ENCODE measurements at places on chromosomes 13 and 19.
A peak's percentile ranks its signal among the peaks of the same experiment; 100 is the strongest.

- no peak for DNase-seq
Measured at GRCh38 chr13:102586615-102587014, 10.2 kb upstream of the TPP2 start.

DNA sequence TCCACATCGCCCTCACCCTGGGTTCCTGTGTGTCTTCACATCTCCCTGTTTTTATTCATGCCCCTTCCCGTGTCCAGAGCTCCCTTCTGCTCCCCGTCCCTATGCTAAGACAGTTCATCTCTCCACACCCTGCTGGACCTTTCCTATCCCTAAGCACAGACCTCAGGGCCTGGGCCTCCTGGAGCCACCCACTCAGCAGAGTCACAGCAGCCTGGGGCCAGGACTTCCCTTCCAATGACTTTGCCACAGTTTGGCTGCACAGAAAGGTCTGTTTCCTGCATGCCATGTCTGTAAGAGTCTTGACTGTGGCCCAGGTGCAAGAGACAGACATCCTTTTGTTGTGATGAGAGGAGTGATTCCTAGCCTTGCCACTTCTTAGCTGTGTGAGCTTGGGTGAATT, 470.7 kb downstream of the TSHZ3 start:
- no peak for DNase-seq

GRCh38 chr13:33963134-33963533, 145.2 kb downstream of the RFC3 start:
- no peak for DNase-seq

- DNase-seq, result no peak
Measured at GRCh38 chr13:114146629-114147028, 14.2 kb upstream of the RASA3 start.

DNA sequence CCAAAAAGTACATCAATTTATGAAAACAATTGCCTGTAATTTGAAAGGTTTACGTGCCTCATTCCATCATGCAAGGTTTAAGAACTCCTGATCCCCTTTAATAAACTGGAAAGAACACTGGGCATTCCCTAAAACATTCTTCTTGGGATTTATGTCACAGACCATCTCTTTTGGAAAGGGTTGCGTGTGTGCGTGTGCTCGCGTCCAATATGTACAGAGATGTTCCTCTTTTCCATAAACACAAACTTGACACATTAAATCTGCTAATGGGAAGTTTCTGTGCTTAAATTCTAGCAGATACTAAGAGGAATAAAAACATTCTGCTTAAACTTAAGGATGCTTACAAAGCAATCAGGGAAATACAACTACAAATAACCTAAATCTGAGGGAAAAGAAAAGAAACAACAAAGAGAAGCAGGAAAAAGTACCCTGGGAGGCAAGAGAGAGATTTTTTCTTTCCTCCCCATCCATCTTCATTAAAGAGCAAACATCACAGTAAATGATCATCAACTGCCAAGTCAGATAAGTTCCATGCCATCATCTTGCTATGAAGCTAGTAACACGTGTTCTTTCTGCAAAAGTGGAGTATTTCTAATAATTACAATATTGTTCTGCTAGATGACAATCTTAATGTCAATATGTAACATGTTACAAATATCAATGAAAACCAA, 83.7 kb downstream of the STK24 start:
- DNase-seq, result no peak

DNA sequence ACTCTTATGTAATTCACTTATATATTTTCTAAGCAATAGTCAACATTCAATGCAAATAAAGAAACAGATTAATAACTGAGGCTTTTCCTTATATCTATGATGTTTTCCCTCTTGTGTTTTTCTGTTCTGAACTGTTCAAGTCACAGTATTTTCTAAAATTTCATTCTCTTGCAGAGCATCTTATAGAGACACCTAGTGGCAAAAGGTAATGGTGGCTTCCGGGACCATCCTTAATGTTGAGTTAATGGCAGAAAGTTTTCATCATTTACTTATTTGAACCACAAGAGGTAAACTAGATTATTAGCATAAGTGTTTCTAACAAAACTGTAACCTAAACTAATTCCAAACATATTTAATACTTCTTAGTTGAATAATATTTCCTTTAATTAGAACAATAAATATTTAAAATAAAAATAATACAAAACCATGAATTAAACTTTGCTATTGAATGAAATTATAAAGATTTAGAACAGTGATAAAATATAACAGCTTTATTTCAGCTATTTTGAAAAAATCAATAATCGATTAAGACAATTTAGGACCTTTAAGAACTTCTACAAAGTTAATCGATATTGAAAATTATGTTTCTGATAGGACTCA, 1.7 kb upstream of the SLITRK5 start:
- peak; percentile 54 for DNase-seq

DNA sequence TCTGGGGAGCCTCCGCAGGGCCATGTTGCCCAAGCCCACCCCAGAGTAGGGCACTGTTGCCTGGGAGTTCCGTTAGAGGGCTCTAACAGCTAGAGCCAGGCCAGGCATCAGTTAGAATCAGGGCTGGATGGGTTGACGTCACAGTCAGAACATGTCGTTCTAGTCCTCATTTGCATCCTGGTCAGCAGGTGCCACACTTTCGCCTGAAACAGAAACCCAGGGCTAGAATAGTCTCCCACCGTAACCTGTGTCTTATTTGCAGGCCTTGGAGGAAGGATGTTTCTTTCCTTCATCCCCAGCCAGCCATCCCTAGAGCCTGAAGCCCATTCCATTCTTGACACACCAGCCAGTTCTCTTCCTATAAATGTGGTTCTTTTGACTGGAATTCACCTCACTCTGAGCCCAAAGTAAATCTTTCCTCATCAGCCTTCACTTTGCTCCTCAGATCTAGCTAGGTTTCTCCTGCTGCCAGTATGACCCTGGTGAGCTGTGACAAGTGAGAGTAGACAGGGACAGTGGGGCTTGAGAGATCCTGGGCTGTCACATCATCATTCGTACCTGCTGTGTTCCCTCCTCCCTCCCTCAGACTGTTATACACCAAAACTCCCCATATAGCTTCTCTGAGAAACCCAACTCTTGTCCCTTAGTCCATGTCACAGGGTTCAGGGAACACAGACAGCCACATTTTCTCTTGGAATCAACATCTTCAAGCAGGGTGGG, 12.2 kb upstream of the CCDC97 start:
- no peak for DNase-seq

DNA sequence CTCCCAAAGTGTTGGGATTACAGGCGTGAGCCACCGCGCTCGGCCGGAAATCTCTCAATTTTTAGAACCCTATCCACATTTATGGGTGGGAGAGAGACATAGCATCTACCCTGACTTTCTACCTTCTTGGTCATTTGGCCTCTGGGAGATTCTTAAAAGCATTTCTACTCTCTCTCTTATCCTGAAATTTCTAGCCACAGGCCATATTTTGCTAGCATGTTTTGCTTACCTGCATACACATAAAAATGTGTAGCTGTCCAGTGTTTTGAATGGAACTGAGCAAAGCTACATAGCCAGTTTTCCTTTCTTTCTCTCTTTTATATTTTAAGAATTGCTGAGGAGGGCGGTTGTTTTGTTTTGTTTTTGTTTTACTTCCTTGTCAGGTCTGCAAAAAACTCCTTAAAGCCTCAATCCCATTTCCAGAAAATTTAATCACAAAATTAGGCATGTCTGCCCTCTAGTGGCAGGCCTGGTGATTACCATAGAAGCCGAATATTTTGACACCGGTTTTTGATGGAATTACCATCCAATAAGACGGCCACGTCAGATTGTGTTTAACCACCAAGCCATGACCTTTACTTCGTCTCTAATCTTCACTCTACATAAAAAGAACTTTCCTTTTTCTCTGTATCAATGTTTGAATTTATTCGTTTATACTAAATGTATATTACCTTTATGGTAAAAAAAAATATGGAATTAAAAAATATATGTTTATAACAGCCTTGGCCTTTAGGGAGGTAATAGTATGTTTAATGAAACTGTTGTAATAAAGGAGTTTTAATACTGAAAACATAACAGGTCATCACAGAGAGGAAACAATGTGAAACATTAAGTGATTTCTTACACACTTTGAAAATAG, 34.4 kb upstream of the OXGR1 start:
- peak; percentile 70 for DNase-seq

- no peak for DNase-seq
Measured at GRCh38 chr13:40139896-40140520, 484.5 kb downstream of the COG6 start.

- DNase-seq, result no peak
Measured at GRCh38 chr13:93727211-93728141, 500.9 kb downstream of the GPC6 start.

DNA sequence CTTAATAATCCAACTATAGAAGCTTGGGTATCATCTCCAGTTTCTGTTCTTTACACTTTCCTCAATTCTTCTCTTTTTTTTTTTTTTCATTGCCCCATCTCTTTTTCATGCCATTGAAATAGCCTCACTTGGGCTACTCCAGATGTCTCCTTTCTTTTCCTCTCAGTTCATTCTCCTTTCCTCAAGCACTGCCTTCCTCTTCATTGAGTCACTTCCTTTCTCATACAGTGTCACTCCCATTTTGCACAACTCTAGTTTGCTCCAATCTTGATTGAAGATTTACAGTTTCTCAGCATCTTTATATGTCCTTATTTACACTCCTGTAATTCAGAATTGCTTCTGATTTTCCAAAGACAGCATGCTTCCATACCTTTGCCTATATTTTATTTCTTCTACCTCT, 61.3 kb downstream of the IPO5 start:
- no peak for DNase-seq

- DNase-seq, result peak; percentile 20
Measured at GRCh38 chr13:20128459-20128931, 32.4 kb downstream of the GJA3 start.

- peak; percentile 74 for DNase-seq
Measured at GRCh38 chr13:109869312-109870237, 83.2 kb upstream of the IRS2 start.

- no peak for DNase-seq
Measured at GRCh38 chr19:5897189-5897969, 6.2 kb downstream of the NDUFA11 start.

- DNase-seq, result no peak
Measured at GRCh38 chr13:26010487-26011207, 41.2 kb downstream of the SHISA2 start.

DNA sequence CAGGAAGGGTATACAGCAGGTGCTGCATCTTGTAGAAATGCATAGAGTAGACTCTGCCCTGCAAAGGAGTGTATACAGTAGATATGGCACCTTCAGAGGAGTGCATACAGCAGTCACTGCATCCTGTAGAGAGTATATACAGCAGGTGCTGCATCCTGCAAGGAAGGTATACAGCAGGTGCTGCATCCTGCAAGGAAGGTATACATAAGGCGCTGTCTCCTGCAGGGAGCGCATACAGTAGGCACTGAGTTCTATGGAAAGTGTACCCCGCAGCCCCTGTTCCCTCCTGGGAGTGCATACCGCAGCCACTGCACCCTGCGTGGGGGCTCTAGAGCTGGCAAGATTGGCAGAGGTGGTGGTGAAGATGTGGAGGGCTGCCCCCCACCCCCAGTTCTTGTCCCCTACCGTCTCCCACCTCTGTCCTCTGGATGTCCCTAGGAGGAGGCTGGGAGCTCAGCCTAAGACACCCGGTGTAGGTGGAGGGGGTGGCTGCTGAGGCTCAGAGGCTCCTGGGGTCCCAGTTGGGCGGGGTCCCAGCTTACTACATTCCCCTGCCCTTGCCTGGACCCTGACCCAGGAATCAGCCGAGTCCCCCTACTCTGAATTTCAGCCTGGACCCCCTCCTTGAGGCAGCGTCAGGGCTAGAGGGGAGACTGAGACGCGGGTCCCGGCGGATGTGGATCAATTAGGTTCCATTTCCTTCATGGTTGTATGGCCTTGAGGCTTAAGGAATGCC, 2.3 kb upstream of the ADAMTSL5 start:
- no peak for DNase-seq

DNA sequence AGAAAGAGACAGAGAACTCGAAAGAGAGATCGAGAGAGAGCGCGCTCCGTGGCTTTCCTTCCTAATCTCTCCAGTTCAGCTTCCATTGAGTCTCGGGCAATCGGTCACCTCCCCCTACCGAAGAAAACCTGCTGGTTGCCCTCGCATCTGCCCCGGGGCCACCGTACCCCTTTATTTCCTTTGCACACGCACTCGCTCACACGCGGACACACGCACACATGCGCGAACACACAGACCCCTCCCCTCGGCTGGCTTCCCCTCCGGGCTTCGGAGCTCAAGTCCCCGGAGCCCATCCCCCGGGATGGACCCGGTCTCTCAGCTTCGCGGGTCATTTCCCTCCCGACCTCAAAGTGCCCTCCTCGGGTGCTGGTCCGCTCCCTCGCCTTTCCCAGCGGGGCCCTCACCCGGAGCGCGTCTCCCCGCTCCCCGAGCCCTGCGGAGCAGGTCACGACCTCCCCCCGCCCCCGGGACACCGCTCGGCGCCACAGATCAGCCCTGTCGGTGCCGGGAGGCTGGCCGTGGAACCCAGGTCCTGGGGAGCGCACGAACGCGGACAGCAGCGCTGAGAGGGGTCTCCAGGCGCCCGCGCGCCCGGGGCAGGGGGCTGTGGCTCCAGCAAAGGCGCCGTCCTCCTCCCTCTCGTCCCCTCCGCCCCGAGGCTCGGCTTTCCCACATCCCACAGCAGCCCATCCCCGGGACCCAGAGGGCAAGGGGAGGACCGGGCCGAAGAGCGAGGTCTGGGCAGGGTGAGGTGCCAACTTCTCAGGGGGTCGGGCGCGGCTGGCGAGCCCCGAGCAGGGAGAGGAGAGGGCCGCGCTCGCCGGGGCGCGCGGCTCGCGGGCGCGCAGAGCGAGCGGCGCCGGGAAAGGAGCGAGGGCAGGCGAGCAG, 1.8 kb downstream of the DACH1 start:
- peak; percentile 64 for DNase-seq

GRCh38 chr13:80903911-80904310, 563.0 kb upstream of the SPRY2 start:
- no peak for DNase-seq

GRCh38 chr19:2768365-2769132, 14.5 kb downstream of the SGTA start:
- DNase-seq, result no peak

DNA sequence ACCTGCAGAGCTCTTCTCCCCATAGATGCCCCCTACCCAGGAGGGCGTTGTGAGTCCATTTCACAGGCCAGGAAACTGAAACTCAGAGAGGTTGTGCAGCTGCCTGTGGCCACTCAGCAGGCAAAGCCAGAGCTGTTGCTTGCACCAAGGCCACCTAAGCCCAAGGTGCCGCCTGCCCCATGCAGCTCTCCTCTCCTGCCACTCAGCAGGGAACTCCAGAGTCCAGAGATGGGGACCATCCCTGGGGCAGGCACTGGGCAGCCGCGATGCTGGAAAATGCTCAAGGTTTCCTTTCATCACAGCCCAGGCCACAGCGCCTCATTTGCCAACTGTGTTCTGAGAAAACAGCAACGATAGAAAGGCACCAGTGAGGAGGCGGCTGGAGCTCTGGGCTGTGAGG, 41.0 kb upstream of the PEPD start:
- no peak for DNase-seq

Data from astrocyte of the hippocampus (primary cell).